ENCODE measurements at places on chromosomes 4 and X.

GRCh38 chr4:152460488-152460887, 75.4 kb downstream of the FBXW7 start:
- DNase-seq, result peak; percentile 47

GRCh38 chrX:98362630-98363029, 1478.9 kb downstream of the RPA4 start:
- DNase-seq, result no peak

- DNase-seq, result no peak
Observed at GRCh38 chr4:172709376-172709775, 459.2 kb upstream of the GALNT7 start.

DNA sequence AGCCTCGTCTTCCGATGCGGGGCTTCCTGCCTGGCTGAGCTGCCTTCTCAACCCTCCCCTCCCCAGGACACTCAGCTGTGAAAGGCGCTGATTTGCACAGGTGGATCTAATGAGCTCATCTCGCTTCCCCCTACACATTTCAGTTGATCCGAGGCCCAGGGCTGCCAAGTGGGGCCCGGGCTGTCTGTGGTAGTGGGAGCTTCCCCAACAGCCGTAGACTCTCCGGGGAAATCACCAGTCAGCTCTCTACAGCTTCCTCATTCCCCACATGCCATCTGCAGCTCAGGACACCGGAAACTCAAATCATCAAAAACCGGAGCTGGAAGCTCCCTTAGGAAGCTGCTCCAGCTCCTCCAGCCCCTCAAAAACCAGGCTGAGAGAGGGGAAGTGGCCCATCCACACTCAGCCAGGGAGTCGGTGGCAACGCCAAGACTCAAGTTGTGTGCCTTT, 56.2 kb downstream of the SMIM20 start:
- DNase-seq, result no peak

GRCh38 chr4:25343671-25344070, 31.1 kb downstream of the ZCCHC4 start:
- DNase-seq, result no peak

- no peak for DNase-seq
Observed at GRCh38 chrX:48794340-48794910, 7.4 kb upstream of the HDAC6 start.

DNA sequence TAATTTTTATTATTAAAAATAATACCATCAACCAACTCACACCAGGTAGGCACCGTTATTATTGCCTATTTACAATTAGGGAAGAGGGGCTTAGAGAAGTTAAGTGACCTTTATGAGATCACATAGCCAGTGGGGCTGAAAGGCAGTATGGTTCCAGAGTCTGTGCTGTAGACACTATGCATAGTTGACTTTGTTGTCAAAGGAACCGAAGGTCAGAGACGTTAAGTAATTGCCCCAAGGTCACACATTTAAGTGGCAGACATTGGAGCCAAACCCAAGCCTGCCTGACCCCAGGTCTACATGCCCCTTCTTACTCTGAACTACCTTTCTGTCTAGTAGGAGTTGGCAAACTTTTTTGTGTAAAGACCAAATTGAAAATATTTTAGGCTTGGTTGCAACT, 36.4 kb downstream of the RHOH start:
- DNase-seq, result no peak

GRCh38 chr4:7186031-7186430, 6.3 kb upstream of the SORCS2 start:
- no peak for DNase-seq

- no peak for DNase-seq
Observed at GRCh38 chr4:169042608-169043007, 32.6 kb upstream of the CBR4 start.

DNA sequence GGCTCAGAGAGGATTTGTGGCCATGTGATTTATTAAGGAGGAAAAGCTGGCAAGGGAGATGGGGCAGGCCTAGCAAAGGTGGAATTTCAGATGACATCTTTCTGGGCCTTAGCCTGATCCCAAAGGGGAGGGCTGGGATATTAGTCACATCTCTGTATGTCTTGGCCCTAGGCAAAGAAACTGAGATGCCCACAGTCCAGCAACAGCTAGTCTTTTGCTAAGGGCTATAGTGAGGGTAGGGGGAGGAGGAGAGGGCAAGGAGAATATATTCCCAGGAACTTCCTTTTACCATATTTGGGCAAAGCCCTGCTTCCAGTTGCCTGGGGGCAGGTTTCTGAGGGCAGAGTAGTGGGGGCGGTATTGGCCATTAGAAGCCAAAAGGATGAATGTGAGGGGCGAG, 209.8 kb upstream of the NR3C2 start:
- no peak for DNase-seq

DNA sequence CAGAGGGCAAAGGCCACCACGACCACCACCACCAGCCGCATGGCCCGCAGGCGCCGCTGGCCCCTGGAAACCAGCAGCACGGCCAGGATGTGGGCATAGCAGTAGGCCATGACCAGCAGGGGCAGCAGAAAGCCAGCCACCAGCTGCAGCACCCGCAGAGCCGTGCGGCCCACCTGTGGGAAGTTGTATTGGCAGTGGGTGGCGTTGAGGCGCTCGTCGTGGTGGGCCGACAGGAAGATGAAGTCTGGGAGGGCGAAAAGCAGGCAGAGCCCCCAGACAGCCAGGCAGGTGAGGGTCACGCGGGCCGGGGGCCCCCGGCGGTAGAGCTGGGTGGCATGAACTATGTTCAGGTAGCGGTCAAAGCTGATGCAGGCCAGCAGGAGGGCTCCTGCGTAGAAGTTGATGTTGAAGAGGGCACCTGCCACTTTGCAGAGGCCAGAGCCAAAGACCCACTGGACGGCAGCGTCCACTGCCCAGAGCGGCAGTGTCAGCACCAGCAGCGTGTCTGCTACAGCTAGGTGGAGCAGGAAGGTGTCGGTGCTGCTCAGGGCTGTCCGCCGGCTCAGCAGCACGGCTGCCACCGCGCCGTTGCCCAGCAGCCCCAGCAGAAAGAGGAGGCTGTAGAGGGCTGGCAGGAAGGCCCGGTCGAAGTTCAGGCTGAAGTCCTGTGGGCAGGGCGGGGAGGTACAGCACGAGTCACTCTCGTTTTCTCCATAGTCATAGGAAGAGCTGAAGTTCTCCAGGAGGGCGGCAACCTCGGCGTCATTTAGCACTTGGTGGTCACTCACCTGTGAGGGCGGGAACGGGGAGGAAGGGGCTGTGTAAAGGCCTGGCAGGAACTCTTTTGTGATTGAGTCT, 1.4 kb downstream of the CXCR3 start:
- DNase-seq, result no peak

All from GM04504 (cell line).